ENCODE measurements at places on chromosomes 11 and 22.

DNA sequence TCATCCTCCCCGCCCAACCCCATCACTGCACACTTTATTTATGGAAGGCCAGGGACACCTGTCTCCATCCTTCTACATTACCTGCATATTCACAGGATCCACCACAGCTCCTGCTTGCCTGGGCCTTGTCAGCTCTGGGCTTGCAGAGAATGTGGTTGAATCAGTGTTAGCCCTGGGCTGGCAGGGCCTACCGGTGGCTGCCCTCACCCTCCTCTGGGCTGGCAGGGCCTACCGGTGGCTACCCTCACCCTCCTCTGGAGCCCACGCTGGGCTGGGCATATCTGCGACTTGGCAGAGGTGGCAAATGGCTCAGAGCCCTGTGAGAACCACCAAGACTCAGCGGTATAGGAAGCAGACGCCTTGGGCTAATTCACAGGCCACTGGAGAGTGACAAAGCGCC, 300.9 kb downstream of the NTM start:
- DNase-seq, result no peak

GRCh38 chr22:50190182-50190940, 4.6 kb downstream of the TRABD start:
- DNase-seq, result peak; percentile 81

DNA sequence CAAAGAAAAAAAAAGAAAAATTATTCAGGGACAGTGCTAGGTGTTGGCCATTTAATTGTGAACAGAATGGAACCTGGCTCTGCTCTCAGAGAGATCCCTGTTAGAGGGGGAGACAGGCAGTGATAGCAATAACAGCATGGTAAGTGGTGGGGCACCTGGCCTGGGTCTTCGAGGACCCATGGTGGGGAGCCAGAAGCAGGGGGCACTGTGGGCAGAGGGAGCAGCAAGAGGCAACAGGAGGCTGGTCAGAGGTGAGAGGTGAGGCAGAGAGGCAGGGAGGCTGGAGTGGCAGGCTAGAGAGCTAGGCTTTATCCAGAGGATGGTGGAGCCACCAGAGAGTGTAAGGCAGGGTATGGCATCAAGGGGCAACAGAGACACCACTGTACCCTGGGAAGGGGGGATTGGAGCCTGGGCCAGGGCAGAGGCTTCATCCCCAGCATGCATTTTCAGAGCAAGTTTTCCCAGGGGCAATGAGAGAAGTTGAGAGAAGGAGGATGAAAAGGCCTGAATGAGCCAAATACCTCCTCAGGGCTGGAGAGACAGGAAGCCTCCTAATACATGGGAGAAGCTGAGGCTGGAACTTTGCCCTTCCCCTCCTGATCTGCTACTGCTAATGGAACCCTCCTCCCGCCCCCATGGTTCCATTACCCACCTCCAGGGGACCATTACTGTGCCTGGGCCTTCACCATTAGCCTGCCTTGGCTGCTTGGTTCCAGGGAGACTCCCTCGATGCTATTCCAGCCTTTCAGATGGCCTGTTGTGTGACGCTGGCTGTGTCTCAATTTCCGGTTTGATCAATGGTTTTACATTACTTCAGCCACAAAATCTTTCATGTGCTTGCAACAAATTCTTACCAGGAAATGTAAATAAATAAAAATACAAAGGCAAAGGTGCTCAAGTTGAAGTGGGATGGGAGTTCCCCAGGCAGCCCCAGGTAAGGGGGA, 2.6 kb upstream of the P2RY2 start:
- DNase-seq, result no peak

- DNase-seq, result no peak
These were observed 1.7 kb upstream of the LINC01488 start for GRCh38 chr11:69479591-69480271.

GRCh38 chr11:32184723-32185376, 94.0 kb downstream of the RCN1 start:
- no peak for DNase-seq

- no peak for DNase-seq
These were observed 91.2 kb downstream of the PIWIL4 start for GRCh38 chr11:94658386-94658785.

DNA sequence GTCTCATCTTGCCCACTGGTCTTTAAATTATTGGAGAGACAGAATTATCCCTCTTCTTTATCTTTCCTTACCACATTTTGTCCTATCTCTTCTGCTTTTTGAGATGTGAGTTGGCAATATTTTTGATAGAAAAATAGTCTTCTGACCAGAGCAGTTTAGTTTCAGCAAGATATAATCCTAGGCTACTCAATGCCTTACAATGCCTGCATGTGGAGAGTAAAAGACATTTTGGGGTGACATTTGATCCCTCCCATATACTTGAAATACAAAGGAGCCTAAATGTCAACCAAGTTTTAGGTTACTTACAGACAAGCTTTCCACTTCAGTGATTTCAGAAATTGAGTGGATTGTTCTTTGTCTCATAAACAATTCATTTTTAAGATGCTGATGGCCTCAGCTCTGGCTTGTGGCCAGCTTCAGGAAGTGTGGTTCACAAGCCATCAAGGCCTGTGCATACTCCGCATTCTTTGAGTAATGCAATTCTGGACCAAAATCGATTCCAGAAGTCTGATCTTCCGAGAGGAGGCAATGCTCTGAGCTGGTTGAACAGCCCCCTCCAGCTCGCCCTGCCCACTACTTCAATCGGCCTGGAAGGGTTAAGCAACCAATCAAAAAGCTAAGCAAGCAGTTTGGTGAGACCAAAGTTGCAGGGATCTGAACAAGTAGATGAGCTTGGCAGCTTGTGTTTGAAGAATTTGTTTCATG, 274.4 kb downstream of the BLID start:
- no peak for DNase-seq

GRCh38 chr22:38758276-38758945, 2.6 kb upstream of the SUN2 start:
- no peak for DNase-seq

DNA sequence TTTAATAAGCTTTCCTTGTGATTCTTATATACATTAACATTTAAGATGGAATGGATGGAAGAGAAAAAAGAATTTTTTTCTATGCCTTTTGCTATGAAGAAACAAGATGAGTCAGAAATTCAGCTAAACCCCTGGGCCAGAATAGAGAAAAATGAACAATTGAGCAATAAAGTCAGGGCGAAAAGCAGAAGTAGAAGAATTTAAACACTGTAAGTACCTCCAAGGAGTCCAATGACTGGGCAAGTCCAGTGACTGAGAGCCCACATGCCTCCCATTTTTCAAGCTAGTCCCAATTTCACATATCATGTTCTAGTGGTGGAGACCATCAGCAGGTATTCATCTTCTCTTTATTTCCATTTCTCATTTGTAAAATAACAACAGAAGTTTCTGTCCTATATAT, 18.6 kb upstream of the APLP2 start:
- no peak for DNase-seq

GRCh38 chr11:120569861-120570260, 58.3 kb downstream of the GRIK4 start:
- no peak for DNase-seq

- no peak for DNase-seq
These were observed 86.9 kb upstream of the IGLL5 start for GRCh38 chr22:22800716-22801115.

DNA sequence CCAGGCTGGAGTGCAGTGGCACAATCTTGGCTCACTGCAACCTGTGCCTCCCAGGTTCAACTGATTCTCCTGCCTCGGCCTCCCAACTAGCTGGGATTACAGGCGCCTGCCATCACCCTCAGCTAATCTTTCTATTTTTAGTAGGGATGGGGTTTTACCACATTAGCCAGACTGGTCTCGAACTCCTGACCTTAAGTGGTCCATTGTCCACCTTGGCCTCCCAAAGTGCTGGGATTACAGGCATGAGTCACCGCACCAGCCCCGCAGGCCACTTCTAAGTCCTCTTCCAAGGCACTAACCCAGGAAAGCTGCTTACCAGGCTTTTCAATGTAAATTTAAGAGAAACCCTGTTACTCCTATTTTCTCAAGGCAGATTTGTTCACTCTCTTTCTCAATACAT, 50.4 kb downstream of the DENND5A start:
- no peak for DNase-seq

GRCh38 chr11:64772303-64773018, 5.9 kb downstream of the SF1 start:
- DNase-seq, result no peak

DNA sequence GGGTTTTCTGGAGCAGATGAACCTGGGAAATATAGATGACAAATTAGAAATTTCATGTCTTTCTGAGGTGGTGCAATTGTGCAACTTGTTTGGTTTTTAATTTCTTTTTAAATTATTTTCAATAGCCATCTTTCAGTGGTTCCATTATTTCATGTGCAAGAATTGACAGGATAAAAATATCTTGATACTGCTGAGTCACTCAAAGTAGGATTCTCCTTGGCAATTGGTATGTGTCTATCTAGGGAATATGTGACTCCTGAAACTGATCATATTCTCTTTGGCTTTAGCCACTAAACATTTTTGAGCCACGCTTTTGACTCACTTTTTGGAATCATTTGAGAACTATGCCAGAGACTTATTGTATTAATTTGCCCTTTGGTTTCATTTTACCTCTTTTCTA, 331.5 kb downstream of the KCNA4 start:
- DNase-seq, result no peak

GRCh38 chr22:38040953-38041759, 16.0 kb upstream of the PICK1 start:
- DNase-seq, result no peak

- no peak for DNase-seq
These were observed 439 bp downstream of the YAP1 start for GRCh38 chr11:102110761-102111010.

- DNase-seq, result no peak
These were observed 18.5 kb downstream of the RELT start for GRCh38 chr11:73394416-73395296.

DNA sequence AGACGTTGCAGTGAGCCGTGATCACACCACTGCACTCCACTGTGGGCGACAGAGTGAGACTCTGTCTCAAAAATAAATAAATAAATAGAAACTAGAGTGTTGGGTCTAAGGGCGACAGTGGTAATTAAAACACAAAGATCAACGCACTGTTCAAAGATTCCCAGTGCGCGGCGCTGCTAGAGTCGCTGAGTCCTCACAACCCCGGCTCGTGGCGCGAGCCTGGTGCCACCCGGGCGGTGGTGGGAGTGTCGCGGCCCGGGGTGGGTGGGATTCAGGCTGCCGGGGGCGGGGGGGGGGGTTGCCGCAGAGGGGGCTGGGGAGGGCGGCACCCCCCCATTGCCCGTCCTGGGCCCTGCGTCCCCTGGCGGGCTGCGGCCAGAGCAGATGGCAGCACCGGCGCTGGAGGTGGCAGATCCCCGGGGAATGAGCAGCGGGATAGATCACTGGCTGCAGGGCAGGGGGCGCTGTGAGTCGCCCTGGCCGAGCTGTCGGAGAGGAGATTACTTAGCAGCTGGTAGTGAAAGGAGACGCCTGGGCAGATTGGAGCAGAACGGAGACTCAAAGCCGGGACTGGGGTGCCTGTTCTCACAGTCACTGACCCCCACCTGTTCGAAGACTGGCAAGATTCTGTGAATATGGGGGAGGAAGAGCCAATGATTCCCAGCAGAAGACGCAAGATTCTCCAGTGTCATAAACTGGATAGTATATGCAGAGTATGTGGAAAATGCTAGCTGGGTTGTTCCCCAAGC, 30.2 kb upstream of the APOBEC3A start:
- no peak for DNase-seq

DNA sequence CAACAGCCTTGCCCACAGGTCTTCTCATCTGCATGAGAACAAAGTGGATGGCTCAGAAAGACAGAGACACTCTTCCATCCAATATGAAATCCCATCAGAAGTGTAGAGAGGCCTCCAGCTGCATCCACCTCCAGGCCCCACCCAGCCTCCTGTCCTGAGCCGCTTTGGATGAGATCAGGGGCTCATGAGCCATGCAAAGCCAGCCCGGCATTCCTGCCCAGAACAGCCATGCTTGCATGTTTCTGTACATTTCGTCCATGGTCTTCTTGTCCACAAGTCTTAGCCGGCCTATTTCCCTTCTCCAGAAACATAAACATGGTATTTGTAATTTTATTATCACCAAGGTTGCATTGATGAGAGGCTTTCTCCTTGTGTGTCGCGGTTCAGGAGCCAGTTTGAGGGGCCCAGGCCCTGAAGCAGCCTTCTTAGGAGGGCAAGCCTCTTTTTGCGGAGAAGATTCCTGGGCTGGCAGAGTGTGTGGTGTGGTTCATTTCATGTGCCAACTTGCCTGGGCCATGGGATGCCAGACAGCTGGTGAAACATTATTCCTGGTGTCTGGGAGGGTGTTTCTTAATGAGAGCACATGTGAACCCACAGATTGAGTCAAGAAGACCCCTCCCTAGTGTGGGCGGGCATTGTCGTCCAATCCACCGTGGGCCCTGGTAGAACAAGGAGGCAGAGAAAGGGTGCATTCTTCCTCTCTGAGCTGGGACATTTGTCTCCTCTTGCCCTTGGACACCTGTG, 928.9 kb downstream of the TBC1D22A start:
- DNase-seq, result no peak

GRCh38 chr11:4610258-4610935, 2.4 kb upstream of the TRIM68 start:
- no peak for DNase-seq

DNA sequence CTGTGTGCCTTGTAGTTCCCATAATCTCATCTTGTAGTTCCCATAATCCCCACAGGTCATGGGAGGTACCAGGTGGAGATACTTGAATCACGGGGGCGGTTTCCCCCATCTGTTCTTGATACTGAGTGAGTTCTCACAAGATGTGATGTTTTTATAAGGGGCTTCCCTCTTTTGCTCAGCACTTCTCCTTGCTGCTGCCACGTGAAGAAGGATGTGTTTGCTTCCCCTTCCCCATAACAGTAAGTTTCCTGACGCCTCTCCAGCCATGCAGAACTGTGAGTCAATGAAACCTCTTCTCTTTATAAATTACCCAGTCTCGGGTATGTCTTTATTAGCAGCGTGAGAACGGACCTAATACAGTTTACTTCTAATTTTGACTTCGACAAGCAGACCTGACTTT, 14.0 kb upstream of the SMIM38 start:
- no peak for DNase-seq

- no peak for DNase-seq
These were observed at the start of gene GSTT4 for GRCh38 chr22:24005201-24005600. TSS of gene GSTT4 (minus strand) at chr22:24005453. CDS start at chr22:24005356, 97 bp downstream.

GRCh38 chr22:50673231-50674129, 857 bp downstream of the SHANK3 start:
- DNase-seq, result no peak

DNA sequence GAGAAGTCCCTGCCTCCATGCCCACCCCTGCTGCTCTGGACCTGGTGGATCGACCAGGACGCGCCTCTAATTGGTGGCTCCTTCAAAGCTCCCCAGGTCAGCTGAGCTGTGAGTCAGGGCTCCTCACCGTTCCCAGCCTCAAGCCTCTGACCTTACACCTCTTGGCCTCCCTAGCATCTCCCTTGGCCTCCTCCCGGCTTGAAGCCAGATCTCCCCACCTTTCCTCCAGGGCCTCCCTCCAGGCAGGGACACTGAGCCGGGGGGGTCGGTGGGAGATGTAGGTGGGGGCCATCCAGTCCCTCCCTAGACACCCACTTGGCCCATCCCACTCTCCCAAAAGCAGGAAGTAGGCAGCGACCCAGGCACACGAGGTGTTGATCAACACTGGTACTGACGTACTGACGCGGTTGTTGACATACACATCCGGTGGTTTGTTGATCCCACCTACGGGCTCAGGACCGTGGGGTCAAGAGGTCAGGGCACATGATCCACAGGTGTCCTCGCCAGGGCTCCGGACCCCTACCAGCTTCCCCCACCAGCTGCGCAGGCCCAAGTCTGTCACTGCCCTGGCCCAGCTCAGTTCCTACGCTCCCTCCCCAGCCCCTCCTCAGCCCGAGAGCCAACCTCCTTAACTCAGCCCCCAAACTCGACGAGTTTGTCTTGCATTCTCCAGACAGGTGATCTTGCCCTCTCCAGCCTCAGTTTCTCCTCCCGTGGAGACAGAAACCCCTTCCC, 802 bp downstream of the ATG2A start:
- DNase-seq, result no peak

Data from esophagus squamous epithelium (tissue), 5 donors.